Aorta (tissue), 5 donors: ENCODE measurements at places on chromosomes 5 and 9. TPM values are rescaled to one million over a fixed set of nuclear protein-coding genes. Genes with fewer than 3 reads are reported as not detected.

GRCh38 chr5:138833080-138833479, 42.1 kb downstream of the LRRTM2 start:
- DNase-seq = no peak

GRCh38 chr5:756865-757345, 27.6 kb downstream of the ZDHHC11B start:
- DNase-seq = peak; percentile 54

Gene CYLC2
- total RNA-seq = not detected

DNA sequence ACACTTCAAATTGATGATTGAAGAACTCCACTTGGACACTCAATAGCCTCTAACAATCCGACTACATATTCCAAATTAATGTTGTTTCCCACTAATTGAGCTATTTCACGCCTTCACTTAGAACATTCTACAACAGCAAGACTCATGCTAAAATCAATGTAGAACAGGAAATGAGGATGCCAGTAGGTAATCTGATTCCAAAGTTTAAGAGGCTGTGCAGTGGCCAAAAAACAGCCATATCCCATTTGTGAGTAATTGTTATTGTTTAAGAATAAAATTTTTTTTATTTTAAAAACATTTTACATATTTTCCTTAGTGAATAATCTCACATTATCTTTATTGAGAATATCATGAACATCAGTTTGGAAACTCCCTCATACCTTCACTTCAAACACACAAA, 35.7 kb upstream of the GHR start:
- no peak for DNase-seq

Gene PCDHGB3
- 9.7 TPM for total RNA-seq

GRCh38 chr5:73619606-73620333, 6.2 kb upstream of the ARHGEF28 start:
- no peak for DNase-seq
